ENCODE measurements at places on chromosomes 1 and 21. TPM values are rescaled to one million over a fixed set of nuclear protein-coding genes. Genes with fewer than 3 reads are reported as not detected.

DNA sequence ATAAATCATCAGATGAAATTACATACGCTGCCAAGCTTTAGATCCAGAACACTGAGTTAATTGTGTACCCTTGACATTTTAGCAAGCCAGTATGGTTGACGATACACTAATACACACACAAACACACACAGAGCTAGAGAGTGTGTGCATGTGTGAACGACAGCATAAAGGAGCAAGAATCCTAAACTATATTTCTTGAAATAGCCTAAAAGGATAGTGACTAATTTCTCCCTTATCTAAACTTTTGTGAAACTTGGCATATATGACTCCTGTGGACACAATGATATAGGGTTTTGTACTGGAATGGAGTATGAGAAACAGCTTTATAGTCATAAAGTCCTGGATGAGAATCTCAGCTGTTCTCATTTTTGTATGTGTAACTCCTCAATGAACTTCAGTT, 65.1 kb upstream of the DMRTA2 start:
- DNase-seq, result no peak

DNA sequence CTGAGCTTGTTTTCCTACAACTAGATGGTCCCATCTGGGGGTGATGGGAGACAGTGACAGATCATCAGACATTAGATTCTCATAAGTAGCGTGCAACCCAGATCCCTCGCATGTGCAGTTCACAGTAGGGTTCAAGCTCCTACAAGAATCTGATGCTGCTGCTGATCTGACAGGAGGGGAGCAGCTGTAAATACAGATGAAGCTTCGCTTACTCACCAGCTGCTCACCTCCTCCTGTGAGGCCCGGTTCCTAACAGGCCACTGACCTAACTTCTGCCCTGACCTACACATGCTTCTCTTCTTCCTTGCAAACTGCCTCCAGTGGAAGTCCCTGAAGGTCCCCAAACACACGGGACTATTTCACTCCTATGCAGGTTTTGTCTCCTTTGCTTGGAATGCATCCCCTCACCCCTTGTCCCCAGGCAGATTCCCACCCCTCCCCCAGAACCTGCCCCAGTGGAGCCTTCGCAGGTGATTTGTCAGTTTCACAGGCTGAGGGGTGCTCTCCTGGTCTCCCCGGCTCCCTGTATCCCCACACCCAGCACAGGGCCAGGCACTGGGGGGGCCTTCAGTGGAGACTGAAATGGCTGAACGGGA, 5.7 kb upstream of the ZBTB48 start:
- peak; percentile 58 for DNase-seq

DNA sequence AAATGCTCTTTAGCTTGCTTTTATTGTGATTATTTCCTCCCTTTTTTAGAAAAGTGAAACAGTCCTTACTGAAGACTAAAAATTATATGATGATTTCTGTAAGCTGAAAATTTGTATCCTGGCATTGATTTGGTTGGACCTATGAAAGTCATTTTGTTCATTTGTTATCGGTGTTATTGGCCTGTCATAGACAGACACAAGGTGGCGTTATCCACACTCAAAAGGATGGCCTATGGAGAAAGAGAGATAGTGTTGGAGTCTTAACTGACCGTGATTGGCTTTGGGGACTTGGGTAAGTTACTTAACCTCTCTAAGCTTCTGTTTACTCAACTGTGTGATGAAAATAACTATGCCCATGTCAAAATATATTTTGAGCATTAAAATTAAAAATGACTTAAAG, 203.6 kb upstream of the CHODL start:
- DNase-seq, result peak; percentile 1

DNA sequence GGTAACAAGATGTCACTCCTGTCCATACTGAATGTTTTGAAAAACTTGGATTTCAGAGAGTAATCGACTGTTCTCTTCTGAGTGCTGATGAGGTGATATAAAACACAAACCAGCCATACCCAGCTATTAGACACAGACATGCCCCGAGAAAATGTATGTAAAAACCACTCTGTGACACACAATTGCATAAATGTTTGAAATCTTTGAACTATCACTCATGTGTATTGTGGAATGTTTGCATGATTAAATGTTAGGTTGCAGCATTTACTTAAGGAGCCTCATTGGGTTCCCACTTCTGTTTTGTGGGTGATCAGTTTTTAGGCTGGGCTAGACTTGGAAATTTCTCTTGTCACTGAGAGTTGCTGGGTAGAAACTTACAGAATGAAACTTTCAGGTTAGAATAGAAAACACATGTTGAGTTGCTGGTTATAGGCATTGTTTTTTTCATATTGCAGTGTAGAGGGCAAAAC, 270.4 kb upstream of the B3GALT2 start:
- no peak for DNase-seq

DNA sequence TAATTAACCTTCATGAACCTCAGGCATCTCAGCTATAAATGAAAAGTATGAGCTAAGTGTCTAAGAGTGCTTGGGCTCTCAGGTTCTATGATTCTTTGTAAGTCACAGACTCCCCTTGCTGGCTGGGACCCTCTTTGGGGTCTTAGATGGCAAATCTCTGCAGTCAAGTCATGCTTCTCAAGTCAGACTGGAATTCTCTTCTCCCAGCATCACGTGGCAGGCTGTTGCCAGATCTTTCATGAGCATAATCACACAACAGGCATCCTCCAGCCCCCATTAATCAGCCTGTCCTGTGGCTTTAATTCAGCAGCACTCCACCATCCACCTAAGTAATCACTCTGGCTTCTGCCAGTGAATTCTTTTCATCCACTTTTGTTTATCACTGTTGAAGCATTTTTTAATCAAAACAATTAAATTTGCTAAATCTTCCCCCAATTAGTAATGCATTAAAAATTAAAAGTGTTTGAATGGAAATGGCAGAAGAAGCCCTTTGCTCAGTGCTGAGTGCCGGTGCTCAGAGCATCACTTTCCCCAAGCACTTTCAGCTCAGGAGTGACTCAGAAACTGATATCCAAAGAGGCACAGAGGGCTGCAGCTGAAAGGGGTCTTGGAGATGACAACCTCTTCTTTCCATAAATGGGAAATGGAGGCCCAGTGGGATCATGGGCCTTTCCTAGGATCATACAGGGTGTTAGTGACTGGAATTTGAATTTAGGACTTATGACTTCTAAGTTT, 50.2 kb downstream of the C8A start:
- no peak for DNase-seq

GRCh38 chr1:40245686-40246085, 2.1 kb upstream of the TMCO2 start:
- DNase-seq, result no peak

- no peak for DNase-seq
Measured at GRCh38 chr1:168767894-168768584, 39.0 kb upstream of the DPT start.

Gene SKI
- 29.2 TPM for total RNA-seq

DNA sequence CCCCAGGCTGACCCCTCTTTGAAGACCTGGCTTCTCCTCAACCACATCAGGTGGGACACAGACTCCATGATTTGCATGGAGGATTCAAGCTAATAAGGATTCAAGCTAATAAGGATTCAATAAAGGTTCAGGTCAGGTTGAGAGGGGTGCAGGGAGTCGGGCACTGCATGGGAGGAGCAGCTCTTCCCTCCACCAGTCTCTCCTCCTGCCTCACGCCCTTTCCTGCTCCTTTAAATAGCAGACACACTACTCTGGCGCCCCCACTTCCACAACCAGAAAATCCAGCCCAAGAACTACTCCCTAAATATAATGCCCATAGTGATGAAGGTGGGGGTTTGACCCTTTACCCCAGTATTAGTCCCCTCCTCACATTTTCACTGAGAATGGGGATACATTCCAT, 7.1 kb downstream of the MEX3A start:
- DNase-seq, result peak; percentile 65

GRCh38 chr1:229157480-229157879, 113.4 kb upstream of the RAB4A start:
- DNase-seq, result no peak

Gene NGF
- 0.14 TPM for total RNA-seq

- DNase-seq, result no peak
Measured at GRCh38 chr1:150563340-150564038, 14.3 kb downstream of the ADAMTSL4 start.

DNA sequence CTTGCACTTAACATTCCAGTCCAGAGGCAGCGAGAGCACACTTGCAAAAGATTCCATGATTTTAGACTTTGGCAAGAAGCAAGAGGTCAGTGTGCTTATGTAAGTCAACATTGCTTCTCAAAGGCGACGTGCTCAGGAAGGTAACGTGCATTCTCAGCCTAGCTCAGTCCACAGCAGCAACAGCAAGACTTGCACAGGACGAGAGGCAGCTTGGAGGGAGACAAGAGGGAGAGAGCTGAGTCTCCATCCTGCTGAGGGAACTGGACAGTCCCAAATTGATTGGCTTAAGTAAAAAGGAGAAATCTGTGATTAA, 56.5 kb downstream of the PTP4A2 start:
- no peak for DNase-seq
